ENCODE measurements at places on chromosomes 16 and 17.

DNA sequence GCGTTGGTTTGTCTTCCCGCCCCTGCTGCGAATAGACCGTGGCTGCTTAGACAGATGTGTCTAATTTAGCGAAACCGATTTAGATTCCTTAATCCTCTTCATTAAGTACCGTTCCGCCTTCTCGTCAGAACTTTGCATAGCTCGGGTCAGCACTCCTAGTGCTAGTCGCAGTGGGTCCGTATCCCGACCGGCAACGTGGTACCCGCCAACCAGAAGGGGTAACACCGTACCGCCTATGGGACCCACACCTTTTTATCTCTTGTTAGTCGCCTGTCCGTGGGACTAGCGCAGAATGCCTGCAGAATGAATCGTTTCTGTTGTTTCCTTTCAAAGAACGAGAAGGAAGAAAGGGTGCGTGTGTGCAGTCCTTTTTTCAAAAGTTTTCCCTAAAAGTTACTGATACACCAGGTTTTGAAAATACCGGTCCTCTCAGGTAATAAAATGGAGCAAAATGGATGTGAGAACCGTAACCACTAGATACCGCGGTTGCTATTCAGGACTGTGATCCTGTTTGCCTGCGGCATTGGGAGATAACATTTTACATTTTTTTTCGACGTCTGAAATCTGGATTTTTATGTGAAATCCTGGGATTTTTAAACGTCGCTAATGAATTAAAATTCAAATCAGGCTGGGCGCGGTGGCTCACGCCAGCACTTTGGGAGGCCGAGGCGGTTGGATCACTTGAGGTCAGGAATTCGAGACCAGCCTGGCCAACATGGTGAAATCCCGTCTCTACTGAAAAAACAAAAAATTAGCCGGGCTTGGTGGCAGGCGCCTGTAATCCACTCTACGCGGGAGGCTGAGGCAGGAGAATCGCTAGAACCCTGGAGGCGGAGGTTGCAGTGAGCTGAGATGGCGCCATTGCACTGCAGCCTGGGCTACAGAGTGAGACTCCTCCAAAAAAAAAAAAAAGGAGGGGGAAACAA is 998 bp upstream of the SRSF1 start:
- DNase-seq = no peak

GRCh38 chr16:24499193-24499814 is 40.1 kb upstream of the RBBP6 start:
- DNase-seq = no peak

DNA sequence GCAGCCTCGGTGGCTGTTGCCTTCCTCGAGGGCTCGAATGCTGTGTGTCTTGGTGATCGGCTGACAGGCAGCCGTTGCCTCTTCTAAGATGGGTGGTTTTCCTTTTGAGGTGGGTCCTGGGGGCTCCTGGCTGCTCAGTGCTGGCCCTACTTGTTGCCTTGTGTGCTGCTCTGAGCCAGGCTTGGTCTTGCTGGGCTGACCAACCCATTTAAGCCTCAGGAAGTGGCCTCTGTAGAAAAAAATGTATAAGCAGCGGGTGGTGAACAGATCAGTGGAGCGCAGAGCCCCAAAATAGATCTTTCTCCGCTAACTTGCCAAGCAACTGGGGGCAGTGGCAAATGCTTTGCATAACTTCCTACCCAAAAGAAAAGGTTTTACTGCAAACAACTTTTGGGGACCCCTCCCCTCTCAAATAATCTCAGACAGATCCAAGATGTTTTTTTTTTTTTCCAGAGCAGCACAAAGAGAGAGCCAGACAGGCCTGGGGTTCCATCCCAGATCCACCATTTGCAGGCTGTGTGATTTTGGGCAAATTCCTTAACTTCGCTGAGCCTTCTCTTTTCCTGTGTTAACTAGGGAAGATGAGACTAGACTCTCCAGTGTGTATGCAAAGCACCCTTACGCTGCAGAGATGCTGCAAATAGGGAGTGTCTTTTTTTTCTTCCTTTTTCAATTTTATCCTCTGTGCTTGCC is 42.5 kb downstream of the PLCG2 start:
- DNase-seq = no peak

DNA sequence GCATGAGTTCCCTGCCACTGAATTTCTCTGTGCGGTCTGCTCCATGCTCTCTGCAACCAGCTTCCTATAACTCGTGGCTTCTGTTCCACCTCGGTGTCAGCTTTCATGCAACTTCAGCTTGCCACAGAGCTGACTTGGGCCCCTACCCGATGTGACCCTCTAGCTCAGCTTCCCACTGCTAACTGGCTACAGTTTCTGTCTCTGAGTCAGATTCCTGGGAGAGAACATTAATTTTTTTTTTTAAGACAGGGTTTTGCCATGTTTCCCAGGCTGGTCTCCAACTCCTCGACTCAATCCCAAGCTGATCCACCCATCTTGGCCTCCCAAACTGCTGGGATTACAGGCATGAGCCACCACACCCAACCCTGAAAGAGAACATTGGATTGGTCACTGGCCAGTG is 35.5 kb upstream of the PSMD7 start:
- DNase-seq = no peak

DNA sequence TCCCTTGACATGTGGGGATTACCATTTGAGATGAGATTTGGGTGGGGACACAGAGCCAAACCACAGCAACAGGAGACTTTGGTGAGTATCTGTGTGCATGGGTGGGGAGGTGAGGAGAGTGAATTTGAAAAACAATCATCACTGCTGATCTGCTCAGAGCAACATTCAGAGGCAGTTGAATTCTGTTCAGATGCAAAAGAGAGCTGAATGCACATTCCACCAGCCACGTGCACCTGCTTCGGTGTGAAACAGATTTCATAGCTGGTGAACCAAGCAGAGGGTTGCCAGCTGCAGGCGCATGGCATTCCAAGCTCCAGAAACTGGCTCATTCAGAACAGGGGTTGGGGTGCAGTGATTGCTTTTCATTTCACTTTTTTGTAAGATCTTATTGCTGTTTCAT is 233.1 kb upstream of the FOXF1 start:
- DNase-seq = no peak

DNA sequence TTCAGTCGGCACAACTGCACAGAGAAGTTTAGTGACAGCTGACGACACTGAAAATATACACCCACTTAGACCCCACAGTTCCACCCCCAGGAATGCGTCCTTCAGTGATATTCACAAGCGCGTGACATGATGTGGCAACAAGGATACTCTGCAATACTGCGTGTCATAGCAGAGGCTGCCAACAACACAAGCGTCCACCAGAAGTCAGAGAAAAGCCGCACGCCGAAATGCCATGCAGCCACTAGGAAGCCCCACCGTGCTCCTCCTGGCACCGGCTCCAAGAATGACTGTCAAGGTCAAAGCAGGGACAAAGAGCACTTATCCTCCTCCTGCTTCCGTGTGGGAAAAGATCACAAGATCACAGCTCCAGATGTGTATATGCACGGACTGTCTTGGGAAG is 3.5 kb downstream of the ATP2A3 start:
- no peak for DNase-seq

GRCh38 chr17:57366558-57367351 is 110.4 kb downstream of the MSI2 start:
- no peak for DNase-seq

GRCh38 chr16:2497695-2498484 is 15.9 kb upstream of the ATP6V0C start:
- DNase-seq = no peak

DNA sequence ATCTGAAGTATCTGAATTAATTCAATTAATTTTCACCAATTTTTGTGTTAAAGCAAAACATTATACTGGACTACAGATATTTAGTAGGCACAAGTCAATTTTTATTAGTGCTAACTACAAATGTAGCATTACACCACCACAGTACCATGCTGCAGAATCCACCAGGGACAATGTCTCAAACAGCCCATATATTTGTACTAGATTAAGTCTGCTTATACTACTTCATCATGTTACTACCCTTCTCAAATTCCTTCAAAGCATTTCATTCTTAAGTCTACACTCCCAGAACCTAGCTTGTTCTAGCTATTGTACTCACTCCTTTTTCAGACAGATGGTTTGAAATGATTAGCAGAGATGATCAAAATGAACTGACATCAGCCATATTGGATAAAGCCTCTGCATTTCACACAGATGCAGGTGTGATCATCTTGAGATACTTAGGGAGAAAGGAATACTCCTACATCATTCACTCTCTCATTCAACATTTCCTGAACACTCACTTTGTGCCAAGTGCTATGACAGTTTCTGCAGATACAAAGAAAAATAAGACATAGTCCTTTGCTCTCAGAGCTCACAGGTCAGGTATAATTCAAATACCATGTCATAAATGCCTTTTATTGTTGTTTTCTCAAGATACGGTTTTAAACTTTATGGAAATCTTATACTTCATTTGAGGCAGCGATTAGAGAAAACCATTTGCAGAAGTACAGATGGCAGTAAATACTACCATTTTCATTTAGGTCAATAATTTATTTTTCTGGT is 47.7 kb downstream of the SMURF2 start:
- no peak for DNase-seq

GRCh38 chr17:62723842-62724241 is 84.3 kb downstream of the MARCHF10 start:
- peak; percentile 3 for DNase-seq

DNA sequence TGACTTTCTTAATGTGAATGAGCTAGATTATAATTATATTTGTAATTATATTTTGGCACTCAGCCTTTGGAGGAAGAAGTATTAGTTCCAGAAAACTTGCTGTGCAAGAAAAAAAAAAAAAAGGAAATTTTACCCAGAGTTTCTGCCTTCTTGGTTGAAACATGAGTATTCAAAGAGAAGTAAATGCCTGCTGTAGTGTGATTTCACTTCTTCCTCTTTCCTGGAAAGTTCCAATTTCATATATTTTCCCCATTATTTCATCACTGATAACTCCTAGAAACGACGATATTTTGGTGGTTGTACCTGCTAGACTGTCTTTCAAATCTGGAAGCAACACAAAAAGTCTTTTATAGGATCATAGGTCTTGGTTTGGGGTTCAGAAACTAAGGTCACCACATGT is 20.4 kb upstream of the MPHOSPH6 start:
- no peak for DNase-seq

DNA sequence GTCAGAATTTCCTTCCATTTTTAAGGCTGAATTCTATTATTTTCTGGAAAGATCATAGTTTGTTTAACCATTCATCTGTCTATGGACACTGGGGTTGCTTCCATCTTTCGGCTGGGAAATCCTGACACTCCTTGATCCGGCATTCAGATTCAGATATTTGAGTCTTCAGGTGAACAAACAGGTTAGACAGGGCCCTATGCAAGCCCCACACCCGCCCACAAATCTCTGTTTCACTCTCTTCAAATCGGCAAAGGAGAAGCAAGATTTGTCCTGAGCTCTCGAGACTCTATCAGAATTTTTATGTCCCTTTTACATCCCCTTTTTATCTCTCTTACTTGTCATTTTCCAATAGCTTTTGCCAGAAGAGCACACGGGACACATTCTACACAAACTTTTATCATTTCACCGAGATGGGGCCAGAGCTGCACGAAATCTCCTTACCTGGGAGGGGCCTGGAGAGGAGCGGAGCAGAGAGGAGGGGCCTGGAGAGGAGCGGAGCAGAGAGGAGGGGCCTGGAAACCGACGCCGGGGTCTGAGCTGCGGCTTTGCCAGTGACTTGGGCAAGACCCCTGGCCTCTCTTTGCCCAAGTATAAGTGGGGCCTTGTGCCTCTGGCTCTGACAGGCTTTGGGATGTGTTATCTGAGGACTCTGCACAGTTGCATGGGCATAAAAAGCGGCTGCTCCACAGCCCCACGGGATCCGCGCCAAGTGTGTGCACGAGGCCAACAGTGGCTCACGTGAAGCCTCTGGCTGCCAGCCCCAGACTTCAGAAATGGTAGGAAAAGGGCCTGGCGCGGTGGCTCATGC is 54.3 kb upstream of the RBFOX3 start:
- DNase-seq = peak; percentile 56

- DNase-seq = no peak
These were observed 11.0 kb upstream of the DPEP1 start for GRCh38 chr16:89602273-89602951.

GRCh38 chr16:84286578-84287240 is 8.0 kb upstream of the WFDC1 start:
- DNase-seq = no peak

- DNase-seq = no peak
These were observed 2.0 kb downstream of the KRTAP4-5 start for GRCh38 chr17:41147531-41148204.

DNA sequence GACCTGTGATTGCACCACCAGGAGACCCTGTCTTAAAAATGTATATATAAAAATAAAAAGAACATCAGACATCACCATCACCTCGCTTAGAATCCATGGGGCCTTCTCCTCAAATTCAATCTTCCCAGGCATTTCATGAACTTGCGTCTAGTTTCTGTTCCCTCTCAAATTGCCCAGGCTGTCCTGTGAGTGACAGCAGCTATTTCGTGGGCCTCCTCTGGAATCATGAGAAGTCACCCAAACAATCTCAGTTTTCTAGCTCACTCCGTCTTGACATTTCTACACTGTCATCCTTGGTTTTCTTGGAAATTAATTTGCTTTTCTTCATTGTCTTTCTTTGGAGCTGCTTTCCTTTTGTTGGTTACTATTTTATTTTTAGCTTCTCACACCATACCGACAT is 7.3 kb downstream of the SLC52A1 start:
- DNase-seq = no peak

DNA sequence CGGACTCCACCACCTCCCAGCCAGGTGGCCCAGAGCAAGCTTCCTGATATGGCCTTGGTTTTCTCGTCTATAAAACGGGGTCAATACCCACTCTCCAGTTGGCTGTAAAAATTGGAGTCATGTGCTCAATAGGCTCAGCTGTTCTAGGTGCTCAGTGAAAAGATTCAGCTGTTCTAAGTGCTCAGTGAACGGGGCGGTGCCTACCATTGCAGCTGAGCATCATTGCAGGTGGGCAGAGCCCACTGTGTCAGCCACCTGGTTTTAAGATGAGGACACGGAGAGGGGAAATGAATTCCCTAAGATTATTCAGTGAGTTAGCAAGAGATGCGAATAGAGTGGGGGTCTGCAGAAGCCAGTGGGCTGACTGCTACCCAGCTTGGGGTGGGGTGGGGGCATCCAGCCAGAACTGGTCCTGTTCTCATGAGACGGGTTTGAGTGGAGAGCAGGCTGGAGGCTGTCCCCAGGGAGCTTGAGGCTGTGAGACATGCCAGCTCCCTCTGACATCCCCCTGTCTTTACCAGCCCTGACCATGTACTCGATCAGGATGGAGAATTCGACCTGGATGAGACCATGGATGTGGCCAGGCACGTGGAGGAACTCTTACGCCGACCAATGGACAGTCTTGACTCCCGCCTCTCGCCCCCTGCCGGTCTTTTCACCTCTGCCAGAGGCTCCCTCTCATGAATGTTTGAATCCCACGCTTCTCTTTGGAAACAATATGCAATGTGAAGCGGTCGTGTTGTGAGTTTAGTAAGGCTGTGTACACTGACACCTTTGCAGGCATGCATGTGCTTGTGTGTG is 21.9 kb downstream of the STAT5A start:
- DNase-seq = no peak

GRCh38 chr17:32266389-32267301 is 1.0 kb downstream of the RHBDL3 start:
- no peak for DNase-seq

DNA sequence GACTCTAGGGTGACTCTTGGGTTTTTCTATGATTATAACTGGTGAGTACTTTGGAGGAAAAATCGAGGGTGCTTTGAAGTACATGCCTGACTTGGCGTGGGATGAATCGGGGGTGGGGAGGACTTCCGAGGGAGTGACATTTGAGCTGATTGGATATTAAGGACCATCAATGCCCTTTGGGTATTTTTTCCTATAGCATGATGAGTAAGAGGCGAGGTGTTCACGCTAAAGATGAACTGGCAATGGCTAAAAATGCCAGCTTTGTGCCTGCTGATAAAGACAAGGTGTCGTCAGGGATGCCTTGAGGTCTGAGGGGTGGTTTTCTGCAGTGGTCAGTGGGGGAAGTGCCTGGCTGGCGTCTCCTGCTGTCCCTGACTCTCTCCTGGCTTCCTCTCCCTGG is 25.3 kb downstream of the USP43 start:
- DNase-seq = no peak
